ENCODE measurements at places on chromosomes 13 and 19.

DNA sequence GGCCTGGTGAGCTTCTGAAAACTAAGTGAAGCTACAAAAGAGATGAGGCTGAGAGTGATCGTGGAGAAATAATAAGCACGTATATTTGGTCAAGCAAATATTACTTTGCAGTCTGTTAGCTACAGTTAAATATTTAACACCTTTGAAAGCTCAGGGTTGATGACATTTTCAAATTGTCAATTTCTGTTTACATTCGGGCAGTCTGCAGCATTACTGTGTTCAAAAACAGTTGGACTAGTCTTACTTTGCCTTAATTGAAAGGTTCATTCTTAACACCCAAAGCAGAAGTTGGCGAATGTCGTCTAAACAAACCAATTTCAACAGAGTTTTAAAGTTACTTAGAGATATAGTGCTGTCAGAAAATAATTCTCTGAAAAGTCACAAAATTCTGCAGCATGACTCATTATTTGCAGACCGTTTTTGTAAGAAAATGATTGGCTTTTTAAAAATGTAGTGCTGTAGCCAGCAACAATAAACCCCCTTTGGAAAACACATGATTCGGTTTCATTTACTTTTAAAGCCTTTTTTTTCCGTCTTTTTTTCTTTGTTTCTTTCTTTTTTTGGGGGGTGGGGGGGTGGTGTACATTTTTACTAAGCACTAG lies 549.0 kb downstream of the GPC6 start:
- DNase-seq, result no peak

GRCh38 chr19:3821857-3822364 lies 35.7 kb upstream of the MATK start:
- peak; percentile 61 for DNase-seq

GRCh38 chr13:36067746-36068381 lies 63.3 kb downstream of the DCLK1 start:
- no peak for DNase-seq

DNA sequence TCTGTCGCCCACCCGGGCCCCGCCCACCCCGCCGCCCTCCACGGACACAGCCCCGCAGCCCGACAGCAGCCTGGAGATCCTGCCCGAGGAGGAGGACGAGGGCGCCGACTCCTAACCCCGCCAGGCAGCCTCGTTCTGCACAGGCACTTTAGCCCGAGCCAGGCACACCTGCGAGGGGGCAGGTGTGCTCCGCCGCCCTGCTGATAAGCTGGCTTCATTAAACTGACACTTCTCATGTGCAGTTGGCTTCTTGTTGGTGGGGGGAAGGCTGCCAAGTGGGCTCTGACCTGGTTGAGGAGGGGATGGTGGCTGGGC lies 8.2 kb downstream of the IL4I1 start:
- DNase-seq, result no peak

DNA sequence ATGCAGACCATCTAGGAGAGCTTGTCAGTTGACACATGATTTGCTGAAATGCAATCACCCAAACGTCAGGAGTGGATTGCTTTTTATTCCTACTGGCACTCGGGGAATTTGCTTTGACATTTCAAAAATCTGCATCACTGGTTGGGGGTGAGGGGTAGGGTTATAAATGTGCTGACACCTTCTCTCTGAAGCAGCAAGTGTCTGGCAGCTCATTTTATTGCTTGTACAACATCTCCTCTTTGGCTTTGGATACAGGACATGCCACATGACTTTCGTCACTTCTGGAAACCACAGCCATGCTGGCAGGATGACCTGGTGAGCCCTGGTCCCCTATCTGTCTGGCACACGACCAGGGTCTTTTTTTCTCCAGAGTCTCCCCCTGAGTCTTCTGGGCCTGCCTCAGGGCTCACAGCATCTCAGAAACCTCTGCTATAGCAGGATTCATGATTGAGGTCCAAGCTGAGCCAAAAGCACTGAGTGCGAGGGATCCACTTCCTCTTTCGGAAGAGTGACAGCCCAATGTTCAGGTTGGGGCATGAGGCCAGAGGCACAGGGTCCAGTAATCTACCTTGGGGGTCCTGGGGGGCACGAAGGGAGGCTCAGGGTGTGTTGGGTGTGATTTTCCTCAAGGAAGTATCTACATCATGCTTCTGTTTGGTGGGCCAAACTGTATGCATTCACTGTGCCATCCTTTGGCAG lies 60.1 kb downstream of the HSPH1 start:
- DNase-seq, result no peak

GRCh38 chr13:75357576-75358289 lies 124.2 kb downstream of the TBC1D4 start:
- DNase-seq, result peak; percentile 41

DNA sequence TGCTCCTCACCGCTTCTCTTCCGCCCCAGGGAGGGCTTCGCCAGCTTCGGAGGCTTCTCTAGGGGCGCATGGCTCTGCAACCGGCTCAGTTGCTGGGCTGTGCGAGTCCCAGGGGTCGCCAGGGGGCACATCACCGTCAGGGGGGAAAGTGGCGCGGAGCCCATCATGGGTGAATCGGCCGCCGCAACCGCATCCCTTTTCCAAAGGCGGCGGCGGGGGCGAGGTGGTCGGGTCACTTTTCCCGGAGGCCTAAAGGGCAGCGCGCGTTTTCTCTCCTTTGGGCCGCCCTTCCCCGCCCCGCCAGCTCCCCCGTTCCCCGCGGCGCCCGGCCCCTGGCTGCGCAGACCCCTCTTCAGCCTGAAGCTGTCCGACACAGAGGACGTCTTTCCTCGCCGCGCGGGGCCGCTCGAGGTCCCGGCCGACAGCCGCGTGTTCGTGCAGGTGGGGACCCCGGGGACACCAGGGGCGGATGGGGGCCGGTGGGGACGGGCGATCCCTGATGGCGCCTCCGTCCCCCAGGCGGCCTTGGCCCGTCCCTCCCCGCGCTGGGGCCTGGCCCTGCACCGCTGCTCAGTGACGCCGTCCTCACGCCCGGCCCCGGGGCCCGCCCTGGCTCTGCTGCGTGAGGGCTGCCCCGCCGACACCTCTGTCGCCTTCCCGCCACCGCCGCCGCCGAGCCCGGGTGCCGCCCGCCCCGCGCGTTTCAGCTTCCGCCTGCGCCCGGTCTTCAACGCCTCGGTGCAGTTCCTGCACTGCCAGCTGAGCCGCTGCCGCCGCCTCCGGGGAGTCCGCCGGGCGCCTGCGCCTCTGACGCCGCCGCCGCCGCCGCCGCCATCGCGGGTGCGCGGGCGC lies 1.7 kb downstream of the TGFBR3L start:
- no peak for DNase-seq

- peak; percentile 44 for DNase-seq
These were observed 255.1 kb downstream of the TBC1D4 start for GRCh38 chr13:75226733-75227435.

DNA sequence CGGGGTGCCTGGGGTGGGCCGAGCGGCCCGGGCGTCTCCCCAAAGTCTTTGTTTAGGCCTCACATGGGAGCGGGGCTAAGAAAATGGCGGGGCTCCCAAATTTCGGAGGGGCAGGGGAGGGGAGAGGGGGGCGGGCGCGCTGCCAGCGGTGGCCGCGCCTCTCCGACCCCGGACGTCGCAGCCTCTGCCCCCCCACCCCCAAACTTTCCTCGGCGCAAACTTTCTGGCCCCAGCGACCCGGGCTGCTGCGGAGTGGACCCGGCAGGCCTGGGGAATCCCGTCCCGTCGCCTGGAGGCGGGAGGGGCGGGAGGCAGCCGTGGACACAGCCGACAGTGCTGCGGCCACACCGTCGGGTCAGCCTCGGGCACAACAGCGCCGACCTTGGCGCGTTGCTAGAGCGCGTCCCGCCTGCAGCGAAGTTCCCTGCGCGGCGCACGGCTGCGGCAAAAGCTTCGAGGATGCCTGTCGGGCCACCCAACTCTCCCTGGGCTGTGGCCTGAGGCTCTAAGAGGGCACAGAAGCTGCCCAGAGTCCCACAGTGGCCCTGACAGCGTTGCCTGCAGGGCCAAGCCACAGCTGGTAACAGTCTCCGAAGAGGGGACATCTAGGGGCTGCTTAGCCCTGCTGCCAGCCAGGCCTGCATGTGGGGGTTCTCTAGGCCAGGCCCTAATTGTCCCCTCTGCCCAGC lies 1.3 kb downstream of the NFIX start:
- DNase-seq, result peak; percentile 52

DNA sequence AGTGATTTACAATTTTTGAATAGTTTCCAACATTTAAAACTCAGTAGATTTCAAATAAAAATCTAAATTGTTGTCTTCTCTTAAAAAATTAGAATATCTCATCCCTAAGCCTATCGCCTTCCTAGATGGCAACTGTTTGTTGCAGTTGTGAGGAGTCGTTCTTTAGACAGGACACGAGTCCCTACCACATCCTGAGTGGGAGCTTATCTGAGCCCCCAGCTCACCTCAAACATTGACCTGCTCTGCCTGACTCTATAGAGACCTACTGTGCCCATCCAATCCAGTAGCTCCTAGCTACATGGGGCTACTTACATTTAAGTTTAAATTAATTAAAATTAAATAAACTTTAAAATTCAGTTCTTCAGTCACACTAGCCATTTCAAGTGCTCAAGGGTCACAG lies 434.7 kb downstream of the FOXO1 start:
- DNase-seq, result no peak

GRCh38 chr19:32866061-32866460 lies 3.5 kb downstream of the SLC7A9 start:
- no peak for DNase-seq

GRCh38 chr13:38415233-38415632 lies 65.6 kb downstream of the UFM1 start:
- DNase-seq, result no peak

DNA sequence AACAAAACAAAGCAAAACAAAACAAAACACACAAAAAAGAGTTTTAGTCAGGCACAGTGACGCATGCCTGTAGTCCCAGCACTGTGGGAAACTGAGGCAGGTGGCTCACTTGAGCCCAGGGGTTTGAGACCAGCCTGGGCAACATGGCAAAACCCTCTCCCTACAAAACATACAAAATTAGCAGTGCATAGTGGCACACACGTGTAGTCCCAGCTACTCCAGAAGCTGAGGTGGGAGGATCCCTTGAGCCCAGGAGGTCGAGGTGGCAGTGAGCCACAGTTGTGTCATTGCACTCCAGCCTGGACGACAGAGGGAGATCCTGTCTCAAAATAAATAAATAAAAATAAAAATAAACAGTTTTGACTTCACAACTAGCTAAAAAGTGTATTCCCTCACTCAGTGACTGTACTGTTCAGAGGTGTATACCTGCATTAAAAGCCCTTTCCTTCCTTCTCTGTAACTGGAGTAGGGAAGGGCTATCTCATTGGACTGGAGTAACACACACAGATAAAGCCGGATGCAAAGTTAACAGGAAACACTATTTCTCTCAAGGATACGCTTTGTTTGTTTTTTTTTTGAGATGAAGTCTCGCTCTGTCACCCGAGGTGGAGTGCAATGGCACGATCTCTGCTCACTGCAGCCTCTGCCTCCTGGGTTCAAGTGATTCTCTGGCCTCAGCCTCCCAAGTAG lies 3.7 kb upstream of the BAX start:
- no peak for DNase-seq

GRCh38 chr19:30637926-30638325 lies 265.7 kb downstream of the ZNF536 start:
- DNase-seq, result no peak

DNA sequence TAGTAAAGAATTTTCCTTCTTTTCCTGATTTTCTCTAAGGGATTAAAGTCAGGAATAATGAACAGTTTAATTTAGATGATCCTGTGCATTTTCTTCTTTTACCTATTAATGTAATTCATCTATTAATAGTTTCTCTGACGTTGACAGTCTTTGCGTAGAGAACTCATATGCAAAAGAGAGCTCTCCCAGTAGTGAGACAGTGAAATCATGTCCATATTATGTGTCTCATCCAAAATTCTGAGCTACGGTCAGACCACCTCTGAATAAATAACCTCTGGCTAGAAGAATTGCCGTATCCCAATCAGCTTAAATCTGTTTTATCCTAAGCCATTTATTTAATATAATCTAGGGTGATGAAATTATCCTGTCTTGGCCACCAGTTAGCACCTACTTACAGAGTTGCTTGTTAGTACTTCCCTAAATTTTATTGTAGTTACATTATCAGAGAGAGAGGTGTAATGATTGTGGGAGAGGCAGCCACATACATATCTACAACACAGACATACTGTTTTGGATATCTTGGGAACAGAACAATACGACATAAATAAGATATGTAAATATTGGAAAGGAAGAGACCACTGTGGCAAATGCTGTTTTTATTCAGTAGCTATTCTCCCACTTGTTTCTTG lies 30.7 kb downstream of the PDS5B start:
- no peak for DNase-seq

- DNase-seq, result no peak
These were observed 18.0 kb downstream of the PRAM1 start for GRCh38 chr19:8484331-8484894.

DNA sequence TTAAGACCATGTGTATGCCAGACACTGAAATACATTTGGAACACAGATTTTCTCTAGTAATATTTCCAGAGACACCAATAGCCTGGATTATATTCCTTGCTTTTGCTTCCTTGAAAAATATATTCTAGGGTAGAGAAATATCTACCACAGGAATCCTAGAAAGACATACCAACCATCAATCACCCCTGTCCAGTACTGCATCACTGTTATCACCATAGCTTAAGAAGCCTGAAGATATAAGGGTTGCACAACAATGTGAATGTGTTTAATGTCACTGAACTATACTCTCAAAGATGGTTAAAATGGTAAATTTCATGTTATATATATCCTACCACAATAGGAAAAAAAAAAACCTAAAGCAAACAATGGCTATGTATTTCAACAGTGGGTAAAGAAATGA lies 163.6 kb downstream of the DIAPH3 start:
- DNase-seq, result no peak

DNA sequence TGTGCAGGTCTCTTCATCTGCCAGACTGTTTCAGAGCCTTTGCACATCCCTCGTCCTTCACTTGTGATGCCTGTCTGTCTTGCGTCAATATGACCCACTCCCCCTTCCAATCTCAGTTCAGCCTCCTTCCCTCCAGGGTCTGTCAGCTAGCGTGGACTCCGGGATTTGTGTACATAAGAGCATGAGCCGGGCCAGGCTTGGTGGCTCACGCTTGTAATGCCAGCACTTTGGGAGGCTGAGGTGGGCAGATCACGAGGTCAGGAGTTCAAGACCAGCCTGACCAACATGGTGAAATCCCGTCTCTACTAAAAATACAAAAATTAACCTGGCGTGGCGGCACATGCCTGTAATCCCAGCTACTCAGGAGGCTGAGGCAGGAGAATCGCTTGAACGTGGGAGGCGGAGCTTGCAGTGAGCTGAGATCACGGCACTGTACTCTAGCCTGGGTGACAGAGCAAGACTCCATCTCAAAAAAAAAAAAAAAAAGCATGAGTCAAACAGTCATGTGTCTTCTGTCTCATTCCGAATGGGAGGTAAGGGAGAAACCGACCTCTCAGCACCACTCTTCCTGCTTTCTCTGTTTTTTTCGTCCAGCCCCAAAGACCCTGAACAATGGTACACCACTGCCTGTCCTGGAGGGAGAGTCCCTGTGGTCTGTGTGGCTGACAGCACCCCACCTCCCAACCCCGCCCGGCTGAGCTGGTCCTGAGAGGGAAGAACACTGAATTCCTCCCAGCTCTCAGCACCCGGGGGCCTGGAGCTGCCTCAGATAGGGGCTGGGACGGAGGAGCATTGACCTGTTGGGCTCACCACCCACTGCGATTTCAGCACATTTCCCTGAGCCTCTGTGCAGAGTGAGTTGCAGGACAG lies 2.4 kb upstream of the SIGLEC9 start:
- peak; percentile 28 for DNase-seq
